ENCODE measurements at places on chromosomes 6 and 20.

GRCh38 chr6:72936766-72937559, 288.3 kb downstream of the KHDC1L start:
- DNase-seq: no peak

DNA sequence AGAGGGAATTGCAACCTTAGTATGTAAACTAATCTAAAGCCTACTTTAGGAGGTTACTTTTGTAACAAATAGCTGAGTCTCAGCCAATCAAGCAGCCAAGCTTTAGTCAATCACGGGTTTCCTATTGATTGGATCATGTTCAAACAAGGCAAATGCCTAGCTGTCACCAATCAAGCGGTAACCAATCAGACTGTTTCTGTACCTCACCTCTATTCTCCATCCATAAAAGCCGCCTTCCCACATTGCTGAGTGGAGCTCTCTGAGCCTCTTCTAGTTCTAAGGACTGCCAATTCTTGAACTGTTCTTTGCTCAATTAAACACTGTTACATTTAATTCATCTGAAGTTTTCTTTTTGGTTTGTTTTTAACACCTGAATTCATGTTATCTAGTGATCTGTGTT, 148.4 kb upstream of the BMP5 start:
- DNase-seq: no peak

DNA sequence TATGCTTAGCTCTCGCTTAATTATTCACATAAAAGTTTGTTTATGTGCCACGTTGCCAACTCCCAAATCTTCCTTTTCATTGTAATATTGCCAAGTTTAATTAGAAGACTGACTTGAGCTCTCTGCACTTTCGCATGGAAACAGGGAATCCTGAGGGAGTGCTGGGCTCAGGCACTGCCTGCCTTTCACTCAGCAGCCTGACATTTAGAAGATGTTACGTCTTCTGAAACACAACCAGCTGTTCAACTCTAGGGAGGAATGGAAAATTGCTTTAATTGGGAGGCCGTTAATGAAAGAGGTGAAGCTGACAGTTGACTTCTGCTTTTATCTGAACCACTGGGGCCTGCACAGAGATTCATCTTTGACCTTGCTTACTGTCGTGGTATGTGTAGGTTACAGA, 77.4 kb upstream of the MTHFD1L start:
- no peak for DNase-seq

DNA sequence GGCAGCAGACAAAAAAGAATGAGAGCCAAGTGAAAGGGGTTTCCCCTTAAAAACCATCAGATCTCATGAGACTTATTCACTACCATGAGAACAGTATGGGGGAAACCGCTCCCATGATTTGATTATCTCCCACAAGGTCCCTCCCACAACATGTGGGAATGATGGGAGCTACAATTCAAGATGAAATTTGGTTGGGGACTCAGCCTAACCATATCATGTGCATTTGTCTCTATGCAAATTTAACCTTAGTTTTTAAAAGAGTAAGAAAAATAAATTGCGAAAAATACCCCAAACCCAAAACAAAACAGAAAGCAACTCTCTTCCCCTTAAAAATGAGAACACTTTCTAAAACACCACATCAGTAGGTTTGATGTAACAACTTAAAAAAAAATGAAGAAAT, 22.6 kb upstream of the GPR6 start:
- no peak for DNase-seq

- DNase-seq: peak; percentile 67
Measured at GRCh38 chr20:57902473-57902872, 192.7 kb upstream of the PMEPA1 start.

- DNase-seq: peak; percentile 30
Measured at GRCh38 chr6:129732034-129732433, 22.1 kb upstream of the ARHGAP18 start.

DNA sequence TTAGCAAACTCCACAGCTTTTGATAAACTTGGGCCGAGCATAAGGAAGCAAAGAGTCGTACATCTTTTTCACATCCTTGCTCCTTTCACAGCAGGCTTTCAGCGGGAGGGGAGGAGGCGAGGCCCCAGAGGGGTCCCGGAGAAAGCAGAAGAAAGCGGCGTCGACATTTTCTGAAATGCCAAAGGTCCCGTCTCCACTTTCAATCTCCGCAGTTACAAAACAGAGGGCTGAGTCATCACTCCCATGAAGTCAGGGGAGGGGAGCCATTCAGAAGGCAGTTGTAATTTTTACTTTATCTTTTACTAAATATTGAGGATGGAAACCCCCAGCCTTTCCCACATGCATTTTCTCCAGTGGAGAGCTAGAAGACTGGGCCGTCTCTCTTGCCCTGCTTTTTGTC, 174.2 kb upstream of the THBS2 start:
- peak; percentile 11 for DNase-seq
